ENCODE measurements at places on chromosomes 7 and 10.
A peak's percentile ranks its signal among the peaks of the same experiment; 100 is the strongest.

- H3K27me3 ChIP-seq: no peaks in the 10 kb centered on the region
- H3K27ac ChIP-seq: no peak overlapping the region
- H3K4me1 ChIP-seq: no peaks in the 10 kb centered on the region
- no peak for DNase-seq
Measured at GRCh38 chr10:86085686-86086085, 280.9 kb downstream of the GRID1 start.

DNA sequence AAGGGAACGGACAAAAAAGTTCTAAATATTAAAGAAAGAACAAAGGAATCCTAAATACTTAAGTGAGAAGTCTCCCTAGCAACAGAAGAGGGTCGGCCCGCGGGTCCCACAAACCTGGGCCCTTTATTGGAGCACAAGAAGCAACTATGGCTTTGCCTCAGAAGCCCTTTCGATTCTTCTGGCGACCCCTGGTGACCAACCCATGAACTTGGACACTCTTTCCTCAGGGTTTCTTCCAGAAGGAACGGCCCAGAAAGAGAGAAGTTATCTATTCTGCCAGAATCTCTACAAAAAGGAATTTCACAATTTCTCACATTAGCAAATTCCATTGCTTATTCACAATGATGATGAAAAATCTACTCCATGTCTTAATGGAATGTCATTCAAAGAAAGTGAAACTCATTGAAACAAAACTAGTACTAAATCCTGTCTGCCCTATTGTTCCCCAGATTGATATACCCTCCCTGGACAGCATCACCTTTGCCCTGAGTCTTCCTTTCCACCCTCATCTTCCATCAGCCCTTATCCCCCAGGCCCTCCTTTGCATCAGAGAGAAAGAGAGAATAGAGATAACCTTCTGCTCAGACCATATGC, 43.7 kb downstream of the CPVL start:
- peaks cover 74% of the 10 kb centered on the region for H3K36me3 ChIP-seq
- DNase-seq: peak; percentile 66
- H3K27me3 ChIP-seq: no peaks in the 10 kb centered on the region
- H3K27ac ChIP-seq: no peak overlapping the region
- H3K4me1 ChIP-seq: peaks cover 37% of the 10 kb centered on the region
- no peak overlapping the region for H3K4me3 ChIP-seq

DNA sequence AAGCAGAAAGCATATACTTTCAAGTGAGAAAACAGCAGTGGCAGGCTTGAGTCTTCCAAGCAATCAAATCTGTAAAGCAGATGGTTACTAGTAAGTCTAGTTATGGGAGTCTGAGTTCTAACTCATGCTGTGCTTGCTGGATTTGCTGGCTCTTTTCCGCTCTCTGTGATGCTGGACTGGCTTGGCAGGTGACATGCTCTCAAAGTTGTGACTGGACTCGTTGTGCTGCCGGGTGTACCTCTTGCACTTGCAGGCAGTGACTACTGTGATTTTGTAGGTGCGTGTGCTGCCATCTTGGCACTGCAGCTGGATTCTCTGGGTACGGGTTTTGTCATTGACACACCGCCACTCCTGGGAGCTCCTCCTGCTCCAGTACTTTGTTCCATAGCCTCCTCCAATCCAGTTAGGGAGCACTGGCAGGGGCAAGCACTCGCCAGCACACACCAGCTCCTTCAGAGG, 3.1 kb downstream of the SOSTDC1 start:
- H3K36me3 ChIP-seq: no peaks in the 10 kb centered on the region
- no peaks in the 10 kb centered on the region for H3K4me1 ChIP-seq
- H3K27ac ChIP-seq: no peak overlapping the region
- peaks cover 10% of the 10 kb centered on the region for H3K27me3 ChIP-seq
- H3K4me3 ChIP-seq: no peak overlapping the region

- no peak for DNase-seq
- no peak overlapping the region for H3K4me3 ChIP-seq
- no peaks in the 10 kb centered on the region for H3K4me1 ChIP-seq
Measured at GRCh38 chr10:13489035-13489599, 39.7 kb downstream of the BEND7 start.

DNA sequence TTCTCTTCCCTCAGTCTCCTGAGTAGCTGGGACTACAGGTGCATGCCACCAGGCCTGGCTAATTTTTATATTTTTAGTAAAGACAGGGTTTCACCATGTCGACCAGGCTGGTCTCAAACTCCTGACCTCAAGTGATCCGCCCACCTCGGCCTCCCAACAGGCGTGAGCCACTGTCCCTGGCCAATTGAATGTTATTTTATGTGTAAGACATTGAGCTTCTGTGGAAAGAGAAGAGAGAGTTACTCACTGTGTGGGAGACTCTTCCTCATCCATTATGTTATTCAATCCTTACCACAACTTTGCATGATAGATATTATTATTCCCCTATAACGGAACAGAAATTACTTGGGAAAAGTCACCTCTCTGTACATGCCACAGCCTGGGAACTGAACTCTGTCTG, 32.6 kb upstream of the MXI1 start:
- H3K27me3 ChIP-seq: peaks cover 6% of the 10 kb centered on the region
- no peaks in the 10 kb centered on the region for H3K36me3 ChIP-seq
- peaks cover 25% of the 10 kb centered on the region for H3K4me1 ChIP-seq
- no peak for DNase-seq
- H3K4me3 ChIP-seq: no peak overlapping the region

GRCh38 chr7:42139751-42140150, 97.3 kb downstream of the GLI3 start:
- no peaks in the 10 kb centered on the region for H3K27me3 ChIP-seq
- H3K4me3 ChIP-seq: no peak overlapping the region
- no peak for DNase-seq

DNA sequence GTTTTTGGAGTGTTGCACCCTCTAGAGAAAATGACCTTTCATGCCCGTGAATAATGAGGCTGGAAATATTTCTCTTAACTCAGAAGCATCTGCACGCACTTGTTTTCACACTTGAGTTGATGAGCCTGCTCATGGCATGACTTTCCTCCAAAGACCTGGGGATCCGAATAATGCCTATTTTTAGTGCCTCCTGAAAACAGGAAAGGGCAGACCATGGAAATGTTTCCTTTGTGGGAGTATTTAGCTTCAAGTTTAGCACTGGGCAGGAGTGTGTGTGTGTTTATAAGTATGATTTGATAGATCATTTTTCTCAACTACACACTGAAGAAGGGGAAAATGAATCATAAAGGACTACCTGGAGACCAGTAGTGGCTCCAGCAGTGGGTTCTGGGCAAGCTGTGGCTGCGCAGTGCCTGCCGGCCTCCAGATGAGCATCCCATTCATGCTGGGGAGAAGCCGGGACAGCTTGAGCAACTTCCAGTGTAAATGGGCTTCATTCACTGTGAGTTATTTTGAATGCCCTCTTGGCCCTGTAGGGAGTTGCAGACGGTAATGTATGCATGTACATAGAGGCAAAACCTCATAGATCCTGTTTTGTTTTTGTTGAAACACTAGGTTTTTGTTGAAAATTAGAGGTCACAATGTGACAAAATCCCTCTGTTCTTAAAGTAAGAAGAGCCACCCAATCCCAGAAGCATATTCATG, 117.8 kb upstream of the INSYN2A start:
- DNase-seq: no peak
- no peaks in the 10 kb centered on the region for H3K4me1 ChIP-seq
- H3K27me3 ChIP-seq: no peaks in the 10 kb centered on the region
- H3K4me3 ChIP-seq: no peak overlapping the region

GRCh38 chr10:74851831-74852230, 25.4 kb downstream of the KAT6B start:
- H3K27me3 ChIP-seq: no peaks in the 10 kb centered on the region
- no peak for DNase-seq

DNA sequence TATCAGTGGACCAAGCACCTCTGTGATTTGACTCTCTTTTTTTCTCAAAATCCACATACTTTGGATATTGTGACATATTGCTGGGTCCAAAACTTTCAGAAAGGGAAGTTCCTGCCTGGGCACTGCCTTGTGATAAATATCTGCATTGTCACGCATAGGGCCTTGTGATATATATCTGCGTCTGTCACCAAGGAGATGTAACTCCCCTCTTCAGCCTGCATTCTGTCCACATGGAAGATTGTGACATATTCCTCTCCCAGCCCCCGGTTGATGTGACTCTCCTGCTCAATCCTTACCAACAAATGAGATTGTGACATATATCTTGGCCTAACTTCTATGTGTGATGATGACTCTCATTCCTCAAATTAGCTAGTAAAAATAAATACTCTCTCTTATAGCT, 25.4 kb upstream of the ZNF107 start:
- H3K27me3 ChIP-seq: no peaks in the 10 kb centered on the region
- H3K4me3 ChIP-seq: no peak overlapping the region
- no peaks in the 10 kb centered on the region for H3K36me3 ChIP-seq

- H3K36me3 ChIP-seq: no peaks in the 10 kb centered on the region
- H3K27ac ChIP-seq: no peak overlapping the region
- H3K27me3 ChIP-seq: no peaks in the 10 kb centered on the region
- H3K4me1 ChIP-seq: no peaks in the 10 kb centered on the region
- DNase-seq: no peak
- no peak overlapping the region for H3K4me3 ChIP-seq
Measured at GRCh38 chr7:153935095-153935494, 117.1 kb upstream of the DPP6 start.

DNA sequence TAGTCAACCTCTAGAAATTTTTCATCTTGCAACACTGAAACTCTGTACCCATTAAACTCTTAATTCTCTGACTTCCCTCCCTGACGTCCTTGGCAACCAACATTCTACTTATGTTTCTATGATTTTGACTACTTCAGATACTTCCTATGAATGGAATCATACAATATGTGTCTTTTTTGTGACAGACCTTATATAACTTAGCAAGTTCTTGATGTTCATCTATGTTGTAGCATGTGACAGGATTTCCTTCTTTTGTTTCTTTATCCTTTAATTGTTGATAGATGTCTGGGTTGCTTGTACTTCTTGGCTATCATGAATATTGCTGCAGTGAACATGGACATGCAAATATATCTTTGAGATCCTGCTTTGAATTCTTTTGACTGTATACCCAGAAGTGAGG, 240.8 kb downstream of the ADK start:
- DNase-seq: no peak
- peaks cover 4% of the 10 kb centered on the region for H3K36me3 ChIP-seq
- peaks cover 8% of the 10 kb centered on the region for H3K4me1 ChIP-seq
- no peak overlapping the region for H3K27ac ChIP-seq
- no peaks in the 10 kb centered on the region for H3K27me3 ChIP-seq

- H3K27me3 ChIP-seq: no peaks in the 10 kb centered on the region
- no peaks in the 10 kb centered on the region for H3K36me3 ChIP-seq
- no peak for DNase-seq
- no peak overlapping the region for H3K4me3 ChIP-seq
Measured at GRCh38 chr10:29104661-29105399, 184.0 kb upstream of the LYZL1 start.

- no peaks in the 10 kb centered on the region for H3K27me3 ChIP-seq
- no peak for DNase-seq
- H3K36me3 ChIP-seq: no peaks in the 10 kb centered on the region
- H3K4me1 ChIP-seq: no peaks in the 10 kb centered on the region
Measured at GRCh38 chr10:59977486-59977885, 71.1 kb upstream of the CCDC6 start.

- H3K4me3 ChIP-seq: no peak overlapping the region
- no peaks in the 10 kb centered on the region for H3K36me3 ChIP-seq
- H3K27me3 ChIP-seq: no peaks in the 10 kb centered on the region
Measured at GRCh38 chr7:1104516-1105179, 16.7 kb downstream of the GPER1 start.

DNA sequence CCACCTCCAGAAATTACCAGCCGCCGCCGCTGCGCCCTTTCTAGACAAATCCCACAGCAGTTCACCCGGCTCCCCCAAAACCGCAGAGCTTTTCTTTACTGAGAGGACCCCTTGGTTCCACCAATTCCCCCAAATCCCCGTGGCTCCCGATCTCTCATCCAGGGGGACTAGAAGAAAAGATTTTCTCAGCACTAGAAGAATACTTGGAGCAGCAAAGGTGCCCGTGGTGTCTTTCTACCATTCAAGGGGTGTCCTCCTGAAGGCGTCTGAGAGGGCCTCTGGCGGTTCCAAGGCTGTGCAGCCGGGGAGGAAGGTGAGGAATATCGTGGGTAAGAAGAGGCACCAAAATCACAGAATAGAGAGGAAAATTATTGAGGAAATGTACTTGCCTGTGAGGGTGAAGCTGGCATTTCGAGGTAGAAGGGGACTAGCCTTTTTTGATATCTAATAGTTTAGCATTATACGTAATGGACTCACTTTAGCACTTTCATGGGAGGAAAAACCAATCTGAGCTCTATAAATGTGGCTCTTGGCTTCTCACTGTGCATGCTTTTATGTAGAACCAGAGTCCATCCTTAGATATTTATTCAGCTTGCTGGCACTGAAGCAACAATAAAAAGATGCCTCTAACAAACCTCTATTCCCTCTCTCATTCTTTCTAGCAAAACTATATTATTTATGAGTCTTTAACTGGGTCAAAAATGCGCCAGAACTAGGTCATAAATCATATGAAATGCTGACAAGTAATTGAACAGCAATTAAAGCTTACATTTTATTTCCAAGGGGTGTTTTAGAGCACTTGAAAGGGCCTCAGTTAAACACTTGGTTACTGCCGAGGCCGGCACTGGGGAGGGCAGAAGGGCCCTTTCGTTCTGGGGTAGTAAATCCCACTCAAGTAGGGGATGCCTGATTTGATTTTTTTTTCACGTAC, 13.8 kb upstream of the HOXA2 start:
- H3K27ac ChIP-seq: no peak overlapping the region
- no peak for DNase-seq
- H3K36me3 ChIP-seq: no peaks in the 10 kb centered on the region
- H3K4me1 ChIP-seq: no peaks in the 10 kb centered on the region

DNA sequence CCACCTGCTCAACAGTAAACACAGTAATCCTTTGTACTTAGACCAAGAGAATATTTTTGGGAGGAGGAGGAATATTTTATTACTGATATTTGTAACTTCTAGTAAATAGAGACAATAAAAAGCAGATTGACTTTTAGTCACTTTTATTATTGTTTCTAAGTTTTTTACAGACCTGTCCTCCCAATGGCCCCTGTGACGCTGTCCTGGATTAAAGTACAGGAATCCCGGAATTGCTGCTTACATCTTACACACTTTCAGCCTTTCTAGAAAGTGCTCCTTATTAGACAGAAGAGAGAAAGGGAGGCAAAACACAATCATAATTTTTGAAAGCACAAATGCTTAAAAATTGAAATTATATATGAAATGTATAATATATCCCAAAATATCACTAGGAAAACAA, 86.4 kb upstream of the PRKG1 start:
- H3K36me3 ChIP-seq: no peaks in the 10 kb centered on the region
- no peaks in the 10 kb centered on the region for H3K4me1 ChIP-seq
- no peak for DNase-seq
- H3K4me3 ChIP-seq: no peak overlapping the region
- peaks cover 26% of the 10 kb centered on the region for H3K27me3 ChIP-seq

GRCh38 chr10:69461243-69462025, 10.2 kb downstream of the TSPAN15 start:
- no peaks in the 10 kb centered on the region for H3K27me3 ChIP-seq
- no peak for DNase-seq
- no peak overlapping the region for H3K4me3 ChIP-seq
- no peak overlapping the region for H3K27ac ChIP-seq
- no peaks in the 10 kb centered on the region for H3K4me1 ChIP-seq

DNA sequence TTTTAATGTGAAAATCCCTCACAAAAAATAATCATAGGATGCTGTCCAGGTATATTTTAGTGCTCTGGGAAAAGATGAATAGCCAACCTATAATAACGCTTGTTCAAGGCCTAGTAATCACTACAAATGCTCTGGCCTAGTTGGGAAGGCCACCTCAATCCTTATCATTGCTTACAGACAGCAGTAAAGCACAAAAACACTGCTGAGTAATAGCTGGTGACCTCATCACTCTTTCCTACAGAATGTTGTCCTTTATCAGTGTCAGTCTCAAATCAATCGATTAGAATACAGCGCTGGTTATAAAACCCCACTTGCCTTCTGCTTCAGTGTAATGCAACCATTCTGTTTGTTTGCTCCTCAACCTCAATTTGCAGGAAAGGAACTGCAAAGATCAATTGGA, 72.6 kb upstream of the STEAP1 start:
- no peak overlapping the region for H3K27ac ChIP-seq
- no peaks in the 10 kb centered on the region for H3K4me1 ChIP-seq
- no peak for DNase-seq

Measured in CD14-positive monocyte (primary cell).